ENCODE measurements at places on chromosomes 5 and 9. TPM values are rescaled to one million over a fixed set of nuclear protein-coding genes. Genes with fewer than 3 reads are reported as not detected.

- no peak for DNase-seq
Observed at GRCh38 chr5:168451565-168451964, 34.7 kb upstream of the RARS1 start.

GRCh38 chr5:156201788-156202403 is 125.1 kb upstream of the SGCD start:
- no peak for DNase-seq

SLC36A2 gene
- total RNA-seq = not detected

DNA sequence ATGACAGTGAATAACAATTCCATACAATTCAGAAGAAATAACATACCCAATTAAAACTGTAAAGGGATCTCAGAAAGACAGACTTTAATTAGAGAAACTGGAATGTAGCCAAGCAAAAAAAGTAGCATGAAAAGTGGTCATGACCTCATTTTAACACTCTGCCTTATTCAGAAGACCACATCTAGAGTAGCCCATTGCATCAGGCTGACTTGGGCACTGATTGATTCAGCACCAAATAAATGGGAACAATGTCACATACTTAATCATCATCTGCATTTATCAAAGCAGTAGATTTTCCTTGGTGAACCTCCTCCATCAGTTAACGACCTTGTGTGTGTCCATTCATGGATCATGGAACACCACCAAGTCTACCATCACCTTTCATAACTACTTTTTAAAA is 992.1 kb downstream of the NR2F1-AS1 start:
- DNase-seq = no peak

- no peak for DNase-seq
Observed at GRCh38 chr5:95057615-95058014, 227.3 kb downstream of the MCTP1 start.

- DNase-seq = no peak
Observed at GRCh38 chr9:88425538-88425950, 37.3 kb downstream of the SPIN1 start.

IFNB1 gene
- total RNA-seq = not detected

DNA sequence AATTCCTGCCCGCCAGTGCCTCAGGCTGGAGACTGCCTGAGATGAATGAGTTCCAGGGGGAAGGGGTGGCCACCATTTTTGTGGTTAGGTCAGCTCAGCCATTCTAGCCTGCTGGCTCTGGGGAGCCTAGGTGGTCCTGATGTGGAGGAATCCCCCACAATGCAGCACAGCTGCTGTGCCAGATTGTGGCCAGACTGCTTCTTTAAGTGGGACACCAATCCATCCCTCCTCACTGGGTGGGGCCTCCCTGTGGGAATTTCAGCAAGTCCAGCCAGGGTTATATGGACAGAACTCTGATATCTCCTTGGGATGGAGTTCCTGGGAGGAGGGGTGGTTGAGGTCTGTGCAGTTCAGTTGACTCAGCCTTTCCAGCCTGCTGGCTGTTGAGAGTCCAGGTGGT is 51.2 kb upstream of the DAP start:
- no peak for DNase-seq

GRCh38 chr9:74729136-74729695 is 158.5 kb downstream of the TRPM6 start:
- no peak for DNase-seq

- DNase-seq = peak; percentile 83
Observed at GRCh38 chr5:157718519-157718918, 12.7 kb upstream of the THG1L start.

GHR gene
- 31.2 TPM for total RNA-seq

SHOC1 gene
- total RNA-seq = 0.58 TPM

- DNase-seq = no peak
Observed at GRCh38 chr5:73218552-73219171, 45.7 kb downstream of the TMEM174 start.

CCL27 gene
- total RNA-seq = 0.76 TPM

VCAN gene
- total RNA-seq = 157 TPM

- no peak for DNase-seq
Observed at GRCh38 chr9:74503666-74504065, 6.5 kb downstream of the RORB start.

CDKN2A gene
- total RNA-seq = 128 TPM

CEL gene
- total RNA-seq = 0.71 TPM

GRCh38 chr5:27308153-27308552 is 269.8 kb upstream of the CDH9 start:
- DNase-seq = no peak

SMC2 gene
- total RNA-seq = 94.6 TPM

DNA sequence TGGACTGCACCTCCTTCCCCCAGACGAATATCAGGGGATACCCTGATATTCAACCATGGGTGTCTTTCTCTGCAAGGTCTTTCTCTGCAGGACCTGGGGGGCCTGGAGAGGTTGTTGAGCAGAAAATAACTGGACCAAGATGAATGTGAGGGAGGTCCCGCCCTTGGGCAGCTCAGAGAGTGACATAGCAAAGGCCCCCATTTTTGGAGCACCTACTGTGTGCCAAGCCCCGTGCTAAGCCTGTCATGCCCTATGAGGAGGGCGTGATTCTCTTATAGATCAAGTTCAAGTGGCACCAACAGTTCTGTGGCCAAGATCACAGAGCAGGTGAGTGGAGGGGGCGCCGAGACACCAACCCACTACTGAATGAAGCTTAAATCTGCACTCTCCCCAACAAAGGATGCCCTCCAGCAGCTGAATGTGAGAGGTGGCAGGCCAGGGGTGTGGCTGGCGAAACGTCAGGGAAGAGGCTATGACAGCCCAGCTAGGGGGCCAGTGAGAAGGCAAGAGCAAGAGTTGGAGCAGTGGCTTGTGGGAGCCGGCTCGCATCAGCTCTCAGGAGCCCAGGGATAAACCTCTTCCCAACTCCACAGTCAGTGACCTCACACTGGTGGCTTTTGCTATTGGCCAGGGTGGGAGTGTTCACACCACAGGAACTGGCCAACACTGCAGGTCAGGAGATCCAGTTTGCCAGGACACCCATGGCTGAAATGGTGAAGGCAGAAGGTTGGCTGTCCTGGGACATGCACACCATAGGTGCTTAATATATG is 5.3 kb downstream of the SARDH start:
- no peak for DNase-seq

GRCh38 chr5:39946356-39947045 is 521.7 kb upstream of the DAB2 start:
- no peak for DNase-seq

MRPL22 gene
- total RNA-seq = 56.2 TPM

- no peak for DNase-seq
Observed at GRCh38 chr5:61854531-61854930, 451.5 kb upstream of the KIF2A start.

- no peak for DNase-seq
Observed at GRCh38 chr5:143730112-143730801, 81.7 kb upstream of the HMHB1 start.

DNA sequence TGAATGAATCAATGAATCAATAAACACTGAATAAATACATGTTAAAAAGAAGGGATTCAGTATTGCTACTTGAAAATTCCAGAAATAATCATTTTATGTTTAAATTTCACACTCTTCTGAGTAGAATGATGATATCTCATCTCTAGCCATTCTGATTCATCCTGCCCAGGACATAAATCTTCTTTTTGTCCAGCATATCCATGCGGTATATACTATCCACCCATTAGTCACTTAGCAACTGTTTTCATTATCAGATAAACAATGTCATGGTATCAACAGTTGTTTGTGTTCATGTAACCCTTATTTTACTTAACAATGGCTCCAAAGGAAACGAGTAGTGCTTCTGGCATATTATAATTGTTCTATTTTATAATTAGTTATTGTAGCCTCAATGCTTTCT is 432.4 kb upstream of the SMC2 start:
- DNase-seq = no peak

- no peak for DNase-seq
Observed at GRCh38 chr9:32500768-32501167, 25.2 kb downstream of the RIGI start.

GRCh38 chr5:76718381-76718832 is 2.5 kb downstream of the F2R start:
- DNase-seq = no peak

DNA sequence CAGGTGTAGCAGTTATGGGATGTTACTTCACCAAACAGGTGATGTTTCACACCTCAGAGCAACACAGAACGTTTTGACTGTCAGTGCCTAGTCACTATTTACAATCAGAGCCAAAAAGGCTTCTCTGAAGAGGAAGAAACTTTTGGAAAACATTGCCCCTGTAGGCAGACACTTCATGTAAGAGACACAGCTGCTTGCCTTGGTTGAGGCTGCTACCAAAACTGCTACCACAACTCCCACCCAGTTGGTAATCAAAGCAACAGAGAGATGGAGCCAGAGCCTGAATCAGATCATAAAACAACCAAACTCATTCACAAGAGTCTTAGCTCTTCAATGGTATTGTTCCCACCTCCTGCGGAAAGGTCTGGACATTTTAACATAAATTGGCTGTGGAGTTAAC is 61.0 kb downstream of the CTSL start:
- no peak for DNase-seq

- DNase-seq = no peak
Observed at GRCh38 chr5:140925806-140926442, at the start of gene PCDHAC1. TSS of gene PCDHAC1 (plus strand) at chr5:140926299. CDS start at chr5:140926893, 594 bp downstream.

GKAP1 gene
- total RNA-seq = 13.4 TPM

SLC1A3 gene
- total RNA-seq = 1.4 TPM

DNA sequence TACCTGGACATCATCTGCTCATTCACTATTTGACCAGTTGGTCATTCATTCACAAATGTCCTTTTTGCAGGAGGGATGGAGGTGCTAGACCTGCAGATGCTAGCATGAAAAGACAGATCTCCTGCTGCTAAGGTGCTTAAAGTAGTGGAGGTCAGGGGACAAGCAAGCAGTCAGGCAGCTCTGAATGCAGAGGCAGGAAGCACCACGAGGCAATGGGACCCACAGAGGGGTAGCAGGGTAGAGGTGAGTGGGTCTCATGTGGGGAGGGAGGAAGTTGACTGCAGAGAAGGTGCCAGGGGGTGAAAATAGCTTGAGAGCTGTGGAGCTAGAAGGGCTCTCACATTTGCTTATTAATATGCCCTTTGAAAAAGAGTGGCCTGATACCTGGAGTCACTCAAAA is 25.2 kb downstream of the FXN start:
- no peak for DNase-seq

DNA sequence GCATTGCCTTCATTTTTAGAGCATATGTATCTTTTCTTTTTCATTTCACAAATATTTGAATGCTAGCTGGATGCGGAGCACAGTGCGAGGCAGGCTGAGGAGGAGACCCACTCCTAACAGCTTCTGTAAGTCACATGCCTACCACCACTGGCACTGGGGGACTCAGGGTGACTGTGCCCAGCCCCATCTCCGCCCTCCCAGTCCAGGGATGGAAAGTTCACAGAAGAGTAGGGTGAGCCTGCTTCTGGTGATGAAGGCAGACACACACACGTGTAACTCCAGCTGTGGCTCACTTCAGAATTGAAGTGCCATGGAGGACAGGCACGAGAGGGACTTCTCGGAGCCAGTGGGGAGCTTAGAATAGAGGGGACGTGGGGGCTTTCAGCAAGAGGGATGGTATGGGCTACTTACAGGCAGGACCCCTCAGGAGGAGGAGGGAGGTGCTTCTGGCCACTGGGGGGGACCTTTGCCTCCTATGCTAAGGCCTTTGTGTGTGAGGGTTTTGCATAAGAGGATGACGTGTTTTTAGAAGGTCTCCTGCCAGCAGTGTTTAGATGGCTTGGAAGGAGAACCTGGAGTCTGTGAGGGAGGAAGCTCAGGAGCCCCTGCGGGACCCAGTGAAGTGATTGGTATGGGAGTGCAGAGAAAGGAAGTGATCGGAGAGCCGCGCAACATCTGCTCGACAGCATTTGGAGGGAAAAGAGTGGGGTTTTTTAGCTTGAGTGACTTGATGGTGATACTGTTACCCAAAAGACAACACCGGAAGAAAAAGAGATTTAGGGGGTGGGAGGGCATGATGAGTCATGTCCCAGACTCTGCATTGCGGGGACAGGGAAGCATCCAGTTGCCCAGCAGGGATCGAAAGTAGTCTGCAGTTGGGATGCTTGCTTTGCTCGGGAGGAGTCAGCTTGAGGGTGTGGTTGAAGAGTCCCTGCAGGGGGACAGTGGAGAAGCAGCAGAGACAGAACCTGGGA is 163.5 kb upstream of the OTULINL start:
- DNase-seq = no peak

- DNase-seq = peak; percentile 18
Observed at GRCh38 chr9:2120926-2121689, 106.0 kb downstream of the SMARCA2 start.

RBM27 gene
- 36.0 TPM for total RNA-seq

- no peak for DNase-seq
Observed at GRCh38 chr5:136190091-136190720, 2.8 kb downstream of the SMIM32 start.

- no peak for DNase-seq
Observed at GRCh38 chr5:92119110-92119509, 736.0 kb upstream of the ARRDC3 start.

TNPO1 gene
- total RNA-seq = 209 TPM

KIF20A gene
- 89.5 TPM for total RNA-seq

GRCh38 chr9:93698140-93698908 is 121.9 kb downstream of the PHF2 start:
- no peak for DNase-seq

GRXCR2 gene
- not detected for total RNA-seq

GRCh38 chr9:110476251-110476650 is 103.3 kb downstream of the SVEP1 start:
- no peak for DNase-seq
